Kasumi-1 (cell line): ENCODE measurements at places on chromosomes 2 and 18.

GRCh38 chr2:120844070-120844738 is 108.5 kb downstream of the GLI2 start:
- DNase-seq: no peak

- no peak for DNase-seq
These were observed 474 bp upstream of the CERKL start for GRCh38 chr2:181657379-181657778.

GRCh38 chr18:40939656-40940515 is 1015.1 kb upstream of the PIK3C3 start:
- no peak for DNase-seq

GRCh38 chr18:23259701-23260681 is 124.7 kb downstream of the CABLES1 start:
- DNase-seq: peak; percentile 96

GRCh38 chr2:128646091-128646490 is 327.4 kb upstream of the HS6ST1 start:
- no peak for DNase-seq

DNA sequence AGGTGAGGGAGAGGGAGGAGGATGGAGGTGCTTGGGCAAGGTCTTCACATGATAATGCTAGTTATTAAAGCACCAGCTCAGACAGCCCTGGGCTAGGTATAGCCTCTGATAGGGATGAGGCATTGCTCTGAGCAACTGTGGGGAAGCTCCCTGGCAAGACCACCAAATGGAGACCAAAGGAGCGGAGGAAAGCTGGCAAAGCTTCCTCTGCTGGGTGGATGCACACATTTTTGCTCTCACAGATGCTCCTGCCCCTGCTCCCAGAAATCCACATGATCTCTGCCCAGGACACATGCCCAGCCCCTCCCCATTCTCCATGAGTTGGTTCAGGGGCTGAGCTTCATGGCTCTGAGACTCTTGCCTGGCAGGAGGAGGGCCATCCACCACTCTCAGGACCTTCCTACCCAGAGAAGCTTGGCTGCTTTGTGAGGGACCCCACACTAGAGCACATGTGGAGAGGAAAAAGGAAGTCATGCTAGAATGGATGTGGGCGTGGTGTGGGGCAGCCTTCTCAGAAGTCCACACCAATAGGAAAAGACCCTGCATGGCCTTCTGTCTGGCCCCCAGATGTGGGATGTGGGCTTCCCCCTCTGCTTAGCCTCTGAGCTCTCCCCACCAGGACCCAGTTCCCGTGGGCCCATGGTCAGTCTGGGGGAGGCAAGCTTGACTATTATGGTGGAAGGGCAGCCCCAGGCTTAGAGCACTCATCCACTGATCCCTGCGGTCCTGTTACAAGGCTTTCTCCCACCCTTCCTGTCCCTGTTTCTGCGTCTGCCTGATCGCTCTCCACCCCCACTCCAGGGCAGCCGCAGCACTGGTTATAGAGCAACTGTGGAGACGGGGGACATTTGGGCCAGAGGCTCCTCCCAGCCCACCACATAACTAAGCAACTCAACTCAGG is 10.5 kb upstream of the CYP26B1 start:
- no peak for DNase-seq

- DNase-seq: no peak
These were observed 157.6 kb downstream of the EN1 start for GRCh38 chr2:118689874-118690273.

DNA sequence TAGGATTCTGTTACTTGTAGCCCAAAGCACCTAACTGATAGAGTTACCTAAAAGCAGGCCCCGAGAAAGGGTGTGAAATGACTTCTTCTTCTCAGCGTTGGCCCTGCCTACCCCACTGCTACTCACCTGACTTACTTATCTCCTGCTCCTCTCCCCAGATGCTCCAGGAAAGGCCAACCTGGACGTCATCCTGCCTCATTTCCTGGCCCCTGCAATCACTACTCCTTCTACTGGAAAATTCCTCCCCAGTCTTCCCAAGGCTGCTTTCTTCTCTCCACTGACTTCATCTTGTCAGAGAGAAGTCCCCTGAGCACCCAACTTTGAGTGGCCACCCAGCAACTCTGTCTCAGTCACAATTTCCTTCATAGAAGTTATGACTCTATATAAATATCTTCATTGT is 63.4 kb upstream of the KLF7 start:
- no peak for DNase-seq

GRCh38 chr2:238235331-238235732 is 4.5 kb downstream of the HES6 start:
- DNase-seq: no peak

DNA sequence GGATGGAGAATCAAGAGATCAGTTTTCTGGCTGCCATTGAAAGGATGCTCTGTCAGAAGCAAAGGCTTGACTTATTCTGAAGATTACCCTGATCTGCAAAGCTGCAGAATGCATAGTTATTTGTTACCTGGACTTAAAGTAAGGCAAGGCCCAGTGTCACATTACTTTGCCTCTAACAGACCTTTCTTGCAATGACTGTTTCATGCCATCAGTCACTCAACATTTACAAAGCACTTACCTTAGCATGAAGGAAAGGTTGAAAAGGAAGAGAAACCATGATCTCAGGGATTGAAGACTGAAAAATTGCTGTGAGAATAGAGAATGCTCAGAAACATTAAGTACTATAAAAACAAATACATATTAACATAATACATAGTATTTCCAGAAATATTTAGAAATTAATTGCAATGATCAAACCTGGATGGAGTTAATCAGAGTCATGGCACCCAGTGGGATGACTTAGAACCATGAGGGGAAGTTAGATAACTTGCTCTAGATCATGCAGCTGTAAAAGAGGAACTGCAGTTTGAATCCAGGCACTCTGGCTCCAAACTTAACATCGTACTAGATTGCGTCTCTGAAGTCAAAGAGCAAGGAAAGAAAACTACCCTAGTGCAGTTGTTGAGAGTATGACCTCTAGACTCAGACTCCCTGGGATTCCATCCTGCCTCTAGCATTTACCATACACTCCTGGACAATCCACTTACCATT is 26.5 kb upstream of the FAM117B start:
- DNase-seq: peak; percentile 96

GRCh38 chr2:135072125-135072997 is 20.3 kb downstream of the RAB3GAP1 start:
- no peak for DNase-seq

- no peak for DNase-seq
These were observed 97.9 kb downstream of the VAPA start for GRCh38 chr18:10011751-10012150.

GRCh38 chr2:30732376-30732775 is 74.9 kb downstream of the CAPN13 start:
- DNase-seq: no peak

DNA sequence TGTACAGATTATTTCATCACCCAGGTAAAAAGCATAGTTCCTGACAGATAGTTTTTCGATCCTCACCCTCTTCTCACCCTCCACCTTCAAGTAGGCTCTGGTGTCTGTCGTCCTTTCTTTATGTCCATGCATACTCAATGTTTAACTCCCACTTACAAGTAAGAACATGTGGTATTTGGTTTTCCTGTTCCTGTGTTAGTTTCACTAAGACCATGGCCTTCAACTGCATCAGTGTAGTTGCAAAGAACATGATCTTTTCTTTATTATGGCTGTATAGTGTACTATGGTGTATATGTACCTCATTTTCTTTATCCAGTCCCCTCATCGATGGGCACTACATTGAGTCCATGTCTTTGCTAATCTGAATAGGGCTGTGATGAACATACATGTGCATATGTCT is 184.2 kb downstream of the KCNJ3 start:
- DNase-seq: no peak

DNA sequence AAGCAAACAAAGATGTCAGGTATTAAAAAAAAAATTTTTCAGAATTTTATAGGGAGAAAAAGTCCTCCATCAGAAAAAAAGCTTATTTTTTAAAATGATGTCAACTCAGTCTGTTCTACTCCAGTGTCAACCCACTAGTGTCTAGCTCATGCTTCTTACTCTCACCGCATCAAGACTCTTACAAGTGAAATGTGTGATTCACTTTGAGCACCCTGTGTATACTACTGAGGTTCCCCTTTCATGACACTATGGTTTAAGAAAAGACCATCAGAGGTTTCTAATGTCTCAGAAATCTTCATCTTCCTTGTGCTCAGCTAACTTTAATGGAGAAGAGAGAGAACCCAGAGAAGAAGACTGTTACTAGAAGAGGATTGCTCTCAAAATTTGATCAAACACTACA is 43.4 kb downstream of the FEZ2 start:
- DNase-seq: no peak

DNA sequence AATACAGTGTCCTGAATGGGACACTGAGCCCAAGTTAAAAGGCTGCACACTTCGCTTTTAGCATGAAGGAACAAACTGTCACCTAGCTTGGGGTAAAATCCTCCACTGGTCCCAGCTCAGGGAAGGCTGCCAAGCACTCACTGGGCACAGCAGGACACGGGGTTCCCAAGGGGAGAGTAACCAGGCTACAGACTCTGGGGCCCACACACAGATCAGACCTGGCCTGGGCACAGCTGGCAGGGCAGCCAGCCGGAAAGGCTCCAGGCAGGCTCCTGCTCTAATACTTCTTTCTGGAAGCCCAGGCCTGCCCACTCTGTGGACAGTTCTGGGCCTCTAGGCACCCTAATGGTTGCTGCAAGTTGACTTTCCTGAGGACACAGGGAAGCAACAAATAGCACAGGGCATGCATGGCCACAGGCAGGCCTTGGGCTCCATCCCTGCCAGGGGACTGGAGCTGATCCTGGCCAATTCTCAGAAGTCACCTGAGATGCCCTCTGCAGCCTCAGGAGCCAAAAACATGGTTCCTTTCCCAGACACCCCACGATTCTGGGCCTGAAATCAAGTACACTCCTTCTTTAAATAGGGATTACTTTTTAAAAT is 18.7 kb upstream of the SULT1C3 start:
- DNase-seq: no peak

DNA sequence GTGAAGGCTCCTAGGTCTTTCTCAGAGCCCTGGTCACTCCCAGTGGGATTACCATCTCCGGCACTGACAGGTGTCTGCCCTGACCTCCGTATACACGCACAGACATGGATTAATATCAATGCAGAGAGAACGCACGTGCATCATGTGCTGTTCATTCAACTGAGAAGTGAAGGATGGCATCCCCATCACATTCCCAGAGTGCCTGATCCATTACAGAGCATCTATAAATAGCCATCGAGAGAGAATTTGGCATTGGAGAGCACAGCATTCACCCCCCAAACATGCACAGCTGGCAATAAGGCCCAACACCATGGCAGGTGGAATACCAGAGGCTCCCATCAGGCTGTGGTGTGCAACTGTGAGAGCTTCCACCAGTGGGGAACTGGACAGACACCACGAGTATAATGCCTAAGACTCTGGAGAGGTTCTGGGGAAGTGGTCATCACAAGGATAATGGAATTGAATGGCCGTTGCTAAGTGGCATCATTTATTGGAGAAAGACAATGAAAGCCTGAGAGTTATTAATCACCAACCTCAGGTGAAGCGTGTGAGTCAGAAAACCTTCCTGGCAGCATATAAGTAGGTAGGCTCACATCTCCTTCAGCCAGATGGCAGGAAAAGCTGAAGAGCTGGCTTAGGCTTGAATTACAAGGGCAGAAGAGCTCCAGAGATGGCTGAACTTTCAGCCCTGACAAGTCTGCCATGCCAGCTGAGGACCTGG is 244.5 kb upstream of the ID2 start:
- DNase-seq: no peak

DNA sequence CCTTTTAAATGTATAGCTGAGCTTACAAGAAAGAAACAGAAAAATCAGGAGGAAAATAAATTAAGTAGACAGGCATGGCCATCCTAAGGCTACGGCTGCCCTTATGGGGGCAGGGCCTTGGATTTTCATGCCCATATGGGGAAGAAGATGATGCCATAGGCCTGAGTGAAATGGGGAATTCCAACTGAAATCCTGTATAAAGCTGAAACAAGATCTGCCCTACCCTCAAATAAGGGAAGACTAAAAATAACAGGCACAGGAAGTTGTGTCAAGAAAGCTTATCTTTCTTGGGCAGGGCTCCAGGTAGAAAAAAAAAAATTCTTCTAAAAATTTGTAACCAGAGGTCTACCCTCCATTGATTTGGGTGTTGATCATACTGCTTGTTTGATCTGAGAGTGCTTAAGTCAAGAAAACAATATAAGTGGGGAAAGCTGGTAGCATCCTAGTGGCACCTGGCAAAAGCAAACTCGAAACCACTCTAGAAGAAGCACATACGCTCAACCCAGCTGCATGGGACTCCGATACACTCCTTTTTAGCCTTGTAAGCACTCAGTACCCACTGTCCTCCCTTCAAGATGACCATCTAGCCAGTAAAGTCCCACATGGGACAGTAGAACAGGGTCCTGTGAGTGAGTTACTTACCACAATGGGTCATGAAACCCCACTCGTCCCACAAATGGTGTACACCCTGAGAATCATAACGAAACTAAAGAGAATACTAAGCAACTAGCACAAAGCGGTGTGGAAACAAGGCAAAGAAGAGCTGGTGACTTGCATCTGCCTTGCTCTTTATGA is 22.3 kb downstream of the DNAH7 start:
- peak; percentile 29 for DNase-seq

DNA sequence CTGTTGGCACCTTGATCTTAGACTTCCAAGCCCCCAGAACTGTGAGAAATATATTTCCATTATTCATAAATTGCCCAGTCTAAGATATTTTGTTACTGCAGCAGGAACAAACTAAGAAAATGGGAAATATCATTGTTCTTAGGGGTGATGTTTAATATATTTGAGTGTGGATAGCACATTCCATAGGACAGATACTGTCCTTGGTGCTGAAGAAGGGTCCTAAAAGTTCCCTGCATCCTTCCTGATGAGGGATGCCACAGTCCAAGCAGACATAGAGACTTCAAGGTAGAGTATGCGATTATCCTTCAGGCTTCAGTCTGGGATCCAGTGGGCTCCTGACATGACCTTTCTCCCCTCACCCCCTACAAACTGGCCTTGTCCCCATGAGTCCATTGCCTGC is 689.0 kb downstream of the TDRD15 start:
- no peak for DNase-seq

GRCh38 chr2:75465317-75465984 is 95.3 kb downstream of the EVA1A start:
- DNase-seq: no peak

DNA sequence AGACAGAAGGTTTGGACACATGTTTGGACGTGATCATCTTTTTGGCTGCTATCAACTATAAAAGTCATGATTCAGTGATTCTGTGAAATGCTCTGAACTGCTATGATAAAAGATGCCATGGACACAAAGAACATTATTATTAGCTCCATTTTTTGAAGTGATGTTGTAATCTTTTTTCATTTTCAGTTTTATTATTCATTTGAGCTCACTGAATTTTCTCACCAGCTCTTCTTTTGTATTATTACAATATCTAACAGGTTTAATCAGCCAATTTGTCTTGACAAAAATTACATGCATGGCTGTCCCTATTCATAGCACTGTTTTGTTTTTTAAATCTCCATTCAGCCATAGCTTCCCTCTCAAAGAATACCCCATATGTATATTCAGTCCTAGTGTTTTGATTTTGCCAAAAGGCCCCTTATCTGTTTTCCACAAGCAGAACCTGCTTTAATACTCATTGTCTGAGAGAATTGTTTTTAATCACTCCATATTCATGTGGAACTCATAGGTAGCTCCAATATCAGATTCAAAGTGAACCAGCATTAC is 314.0 kb upstream of the FAM98A start:
- no peak for DNase-seq
